NCI-H69 (cell line): ENCODE measurements at places on chromosomes 5 and 9.

GRCh38 chr5:113357696-113358476, 76.9 kb downstream of the TSSK1B start:
- DNase-seq, result no peak

GRCh38 chr9:137128862-137129455, 10.0 kb upstream of the GRIN1 start:
- peak; percentile 37 for DNase-seq

DNA sequence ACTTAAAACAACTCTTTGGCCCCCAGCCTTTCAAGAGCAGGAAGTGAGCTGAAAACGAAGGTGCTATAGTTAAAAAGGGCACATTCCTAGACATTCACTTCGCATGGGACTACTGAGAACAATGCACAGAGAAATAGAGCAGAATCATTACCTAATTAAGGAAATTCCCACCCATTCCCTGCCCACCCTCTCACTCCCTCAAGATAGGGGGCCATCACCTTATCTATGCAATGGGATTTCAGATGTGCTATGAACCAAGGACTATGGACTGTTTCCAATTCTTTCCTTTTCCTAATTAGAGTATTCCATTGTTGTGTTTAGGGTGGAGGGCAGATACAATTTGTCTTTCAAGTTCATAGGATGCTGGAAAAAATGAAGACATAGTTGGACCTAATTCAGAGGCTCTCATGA, 476.8 kb downstream of the CETN3 start:
- DNase-seq, result no peak

GRCh38 chr5:155368490-155368889, 354.9 kb downstream of the KIF4B start:
- DNase-seq, result peak; percentile 72

DNA sequence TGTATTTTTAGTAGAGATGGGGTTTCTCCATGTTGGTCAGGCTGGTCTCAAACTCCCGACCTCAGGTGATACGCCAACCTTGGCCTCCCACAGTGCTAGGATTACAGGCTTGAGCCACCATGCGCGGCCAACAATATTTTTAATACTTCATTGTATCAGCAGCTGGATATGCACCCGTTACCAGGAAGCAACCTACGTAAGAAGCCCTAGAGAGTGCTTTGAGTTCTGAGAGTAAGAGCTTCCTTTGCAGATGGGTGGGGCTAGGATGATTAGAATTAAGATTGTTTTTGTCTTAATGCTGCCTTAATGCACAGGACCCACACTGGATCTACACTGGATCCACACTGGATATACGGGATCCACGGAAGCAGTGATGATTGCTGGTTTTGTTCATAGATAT, 123.9 kb upstream of the ABCA1 start:
- DNase-seq, result no peak

DNA sequence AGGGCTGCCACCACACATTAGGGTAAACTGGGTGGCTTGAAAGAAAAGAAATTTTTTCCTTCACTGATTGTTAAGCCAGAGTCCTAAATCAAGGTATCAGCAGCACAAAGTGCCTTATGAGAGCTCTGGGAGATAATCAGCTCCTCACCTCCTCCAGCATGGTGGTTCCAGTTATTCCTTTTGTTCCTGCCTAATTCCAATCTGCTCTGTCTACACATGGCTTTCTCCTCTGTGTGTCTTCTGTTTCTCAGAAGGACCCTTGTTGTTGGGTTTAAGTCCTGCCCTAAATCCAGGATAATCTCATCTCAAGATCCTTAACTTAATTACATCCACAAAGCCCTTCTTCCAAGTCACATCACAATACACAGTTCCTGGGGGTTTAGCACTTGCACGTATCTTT, 1352.0 kb upstream of the CDH9 start:
- no peak for DNase-seq

DNA sequence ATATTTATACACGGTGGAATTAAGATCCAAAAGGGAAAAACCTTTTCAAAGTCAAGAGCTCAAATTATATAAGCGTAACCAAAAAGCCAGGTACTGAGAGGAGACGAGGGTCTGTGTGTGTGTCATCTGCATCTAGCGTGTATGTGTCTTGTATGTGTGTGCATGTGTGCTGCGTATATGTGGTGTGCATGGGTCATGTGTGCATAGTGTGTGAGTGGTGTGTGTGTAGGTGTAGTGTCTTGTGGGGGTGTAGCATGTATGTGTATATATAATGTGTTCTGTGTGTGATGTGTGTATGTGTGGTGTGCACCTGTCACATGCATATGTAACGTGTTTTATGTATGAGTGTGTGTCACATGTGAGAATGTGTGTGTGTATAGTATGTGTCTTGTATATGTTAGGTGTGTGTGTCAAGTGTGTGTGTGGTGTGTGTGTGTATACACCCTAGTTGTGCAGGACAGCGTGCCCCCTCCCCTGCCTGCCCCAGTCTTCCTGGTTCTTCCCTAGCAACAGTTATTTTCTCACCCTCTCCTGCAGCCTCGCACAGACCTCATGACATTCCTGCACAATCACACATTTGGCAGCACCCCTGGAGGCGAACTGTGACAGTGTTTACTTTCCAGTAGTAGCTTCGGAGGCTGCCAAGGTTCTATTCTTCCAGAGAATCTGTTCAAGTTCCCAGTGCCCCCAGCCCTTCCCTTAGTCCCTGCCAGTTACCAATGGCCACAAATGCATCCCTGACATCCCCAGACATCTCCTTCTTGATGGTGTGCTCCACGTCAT, 27.1 kb upstream of the TNIP1 start:
- no peak for DNase-seq

DNA sequence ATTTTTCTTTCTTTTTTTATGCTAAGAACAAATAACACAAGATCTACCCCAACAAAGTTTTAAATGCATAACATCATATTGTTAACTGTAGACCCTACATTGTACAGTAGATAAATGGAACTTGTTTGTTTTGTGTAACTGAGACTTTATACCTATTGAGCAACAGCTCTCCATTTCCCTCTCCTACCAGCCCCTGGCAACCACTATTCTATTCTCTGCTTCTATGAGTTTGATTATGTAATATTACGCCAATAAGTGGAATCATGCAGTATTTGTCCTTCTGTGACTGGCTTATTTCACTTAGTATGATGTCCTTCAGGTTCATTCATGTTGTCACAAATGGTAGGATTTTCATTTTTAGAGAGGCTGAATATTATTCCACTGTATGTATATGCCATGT, 308.2 kb upstream of the PRR16 start:
- peak; percentile 8 for DNase-seq

GRCh38 chr9:134338394-134339182, 12.3 kb downstream of the RXRA start:
- DNase-seq, result no peak

GRCh38 chr9:12813960-12814876, 39.4 kb downstream of the LURAP1L start:
- peak; percentile 96 for DNase-seq

- DNase-seq, result no peak
Observed at GRCh38 chr9:25960178-25960577, 281.9 kb upstream of the TUSC1 start.

GRCh38 chr5:92849756-92850155, 731.3 kb downstream of the NR2F1-AS1 start:
- DNase-seq, result no peak

GRCh38 chr5:41408676-41409443, 101.5 kb downstream of the PLCXD3 start:
- no peak for DNase-seq

GRCh38 chr5:91228188-91228587, 154.9 kb downstream of the ARRDC3 start:
- no peak for DNase-seq

- no peak for DNase-seq
Observed at GRCh38 chr5:87183896-87184295, 83.8 kb upstream of the RASA1 start.

- DNase-seq, result no peak
Observed at GRCh38 chr9:128824911-128825310, 4.7 kb downstream of the SPOUT1 start.

- DNase-seq, result no peak
Observed at GRCh38 chr5:33595303-33595702, 154.5 kb downstream of the TARS1 start.

GRCh38 chr5:39648848-39649227, 224.1 kb upstream of the DAB2 start:
- DNase-seq, result no peak

DNA sequence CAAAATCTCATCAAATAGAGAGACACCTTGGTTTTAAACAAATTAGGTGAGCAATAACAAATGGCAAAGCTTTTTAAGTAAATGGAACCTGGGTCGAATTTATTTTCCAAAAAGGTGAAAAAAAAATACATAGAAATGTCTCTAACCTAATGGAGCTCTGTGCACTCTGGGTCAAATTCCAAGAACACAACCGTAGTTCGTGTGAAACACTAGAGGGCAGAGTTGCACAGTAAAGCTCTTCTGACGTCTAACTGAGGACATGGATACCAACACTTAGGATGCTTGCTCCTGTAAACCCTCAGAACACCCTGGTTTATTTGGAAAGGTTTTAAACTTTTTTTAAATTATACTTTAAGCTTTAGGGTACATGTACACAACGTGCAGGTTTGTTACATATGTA, 18.9 kb downstream of the MARCHF11 start:
- peak; percentile 85 for DNase-seq

DNA sequence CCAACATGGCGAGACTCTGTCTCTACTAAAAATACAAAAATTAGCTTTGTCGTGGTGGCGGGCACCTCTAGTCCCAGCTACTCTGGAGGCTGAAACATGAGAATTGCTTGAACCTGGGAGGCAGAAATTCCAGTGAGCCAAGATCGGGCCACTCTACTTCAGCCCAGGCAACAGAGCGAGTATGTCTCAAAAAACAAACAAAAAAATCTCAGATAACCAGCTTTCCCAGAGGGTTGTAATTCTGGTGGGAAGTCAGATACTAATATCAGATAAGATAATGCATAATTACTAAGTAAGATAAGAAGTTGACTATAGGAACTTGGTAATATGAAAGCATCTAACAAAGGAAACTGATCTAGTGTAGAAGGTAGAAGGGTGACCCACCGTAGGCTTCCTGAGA, 60.6 kb downstream of the PCDH1 start:
- DNase-seq, result no peak

GRCh38 chr9:122370869-122371755, at the start of gene PTGS1:
PTGS1 (plus strand) TSS chr9:122371024; CDS start chr9:122371085, 61 bp downstream.
- DNase-seq, result peak; percentile 80

- no peak for DNase-seq
Observed at GRCh38 chr9:114511978-114512874, 7.0 kb upstream of the WHRN start.

GRCh38 chr5:62575489-62575888, 3.1 kb upstream of the LRRC70 start:
- DNase-seq, result no peak

- no peak for DNase-seq
Observed at GRCh38 chr5:5456858-5457257, 34.4 kb downstream of the ICE1 start.

DNA sequence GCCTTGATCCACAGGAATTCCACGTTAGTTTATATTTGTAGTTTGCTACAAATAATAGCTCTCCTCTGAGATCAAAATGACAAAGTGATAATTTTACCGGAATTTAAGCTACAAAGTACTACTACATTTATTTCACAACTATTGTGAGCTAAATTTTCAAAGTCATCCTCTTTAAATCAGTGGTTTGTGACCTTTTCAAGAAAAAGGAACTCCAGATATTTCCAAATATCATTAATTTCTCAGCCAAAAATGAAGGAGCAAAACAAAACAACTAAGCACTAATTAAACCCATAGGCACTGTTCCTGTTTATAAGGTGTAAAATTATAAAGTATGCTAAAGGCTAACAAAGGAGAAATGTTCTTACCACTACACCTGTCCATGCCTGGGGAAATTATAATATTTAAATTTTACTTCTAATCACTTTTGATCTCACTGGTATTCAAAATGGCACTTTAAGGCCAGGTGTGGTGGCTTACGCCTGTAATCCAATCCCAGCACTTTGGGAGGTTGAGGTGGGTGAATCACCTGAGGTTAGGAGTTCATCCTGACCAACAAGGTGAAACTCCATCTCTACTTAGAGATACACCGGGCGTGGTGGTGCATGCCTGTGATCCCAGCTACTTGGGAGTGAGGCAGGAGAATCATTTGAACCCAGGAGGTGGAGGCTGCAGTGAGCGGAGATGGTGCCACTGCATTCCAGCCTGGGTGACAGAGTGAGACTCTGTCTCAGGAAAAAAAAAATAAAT, 77.5 kb downstream of the CEMIP2 start:
- no peak for DNase-seq

DNA sequence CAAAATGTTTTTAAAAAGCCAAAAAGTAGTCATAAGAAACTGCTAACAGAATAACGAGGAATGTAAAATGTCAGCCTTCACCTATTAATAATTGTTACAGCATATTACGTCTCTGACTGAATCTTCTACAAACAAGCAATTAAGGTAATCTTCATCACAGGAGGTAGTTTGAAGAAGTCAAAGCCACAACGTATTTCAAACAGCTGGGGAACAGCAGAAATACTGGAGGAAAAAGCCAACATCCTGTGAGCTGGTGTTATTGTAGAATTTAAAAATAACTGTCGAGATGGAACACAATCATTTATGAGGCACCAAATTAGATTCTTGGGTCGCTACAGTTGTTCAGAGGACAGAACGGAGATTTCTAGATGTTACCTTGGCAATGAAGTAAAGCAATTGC, 450.5 kb downstream of the AGTPBP1 start:
- DNase-seq, result peak; percentile 8

- DNase-seq, result no peak
Observed at GRCh38 chr5:157188270-157188669, 7.6 kb downstream of the ITK start.

DNA sequence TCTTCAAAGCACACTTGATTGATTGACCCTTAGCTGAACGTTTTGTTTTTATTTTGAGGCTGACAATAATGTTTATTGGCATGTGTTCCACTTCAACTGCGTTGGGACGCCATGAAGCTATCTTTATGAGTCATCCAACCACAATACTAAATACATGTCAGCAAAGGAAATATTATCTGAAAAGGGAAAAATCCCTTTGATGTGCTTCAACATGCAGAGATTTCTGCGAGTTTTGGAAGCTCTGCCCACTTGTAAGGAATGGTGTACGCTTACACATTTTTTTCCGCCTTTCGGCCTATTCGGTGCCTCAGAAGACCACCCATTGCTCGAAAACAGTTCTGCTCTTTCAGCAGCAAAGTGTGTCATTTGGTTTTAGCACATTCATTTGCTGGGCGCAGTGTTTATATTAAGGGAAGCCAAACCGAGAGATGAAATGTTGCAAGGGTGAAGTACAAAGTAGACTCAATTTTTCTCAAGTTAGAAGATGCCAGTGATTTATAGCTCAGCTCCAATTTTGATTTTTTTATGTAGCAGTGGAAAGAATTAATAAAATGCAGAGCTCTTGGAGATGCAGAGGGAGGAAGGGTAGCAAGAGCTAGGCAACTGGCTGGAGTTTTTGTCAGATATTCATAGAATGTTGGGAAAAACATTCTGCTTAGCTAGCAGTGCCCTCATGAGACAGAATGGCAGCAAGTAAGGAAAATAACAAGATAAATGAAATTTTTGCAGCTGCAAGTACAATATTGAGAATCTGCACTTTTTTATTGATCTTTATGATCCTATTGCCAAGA, 68.9 kb downstream of the PRDM6 start:
- no peak for DNase-seq

DNA sequence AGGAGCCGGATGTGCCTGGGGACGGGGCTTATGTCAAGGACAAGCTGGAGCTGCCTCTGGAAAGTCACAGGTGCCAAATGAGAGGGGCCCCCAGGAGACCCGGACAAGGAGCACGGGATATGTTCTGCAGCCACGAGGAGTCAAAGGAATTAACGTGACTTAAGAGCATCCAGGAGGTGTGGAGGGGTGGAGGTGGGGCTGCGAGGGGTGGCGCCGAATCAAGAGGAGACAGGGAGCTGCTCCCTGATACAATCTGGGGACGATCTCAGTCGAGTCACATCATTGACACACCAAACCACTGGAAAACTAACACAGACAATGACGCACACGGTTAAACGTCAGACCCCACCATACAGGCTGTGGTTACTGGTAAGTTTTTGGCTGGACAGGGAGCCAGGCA, 10.4 kb downstream of the CCDC127 start:
- DNase-seq, result no peak
